ENCODE measurements at places on chromosomes 2 and 18.

DNA sequence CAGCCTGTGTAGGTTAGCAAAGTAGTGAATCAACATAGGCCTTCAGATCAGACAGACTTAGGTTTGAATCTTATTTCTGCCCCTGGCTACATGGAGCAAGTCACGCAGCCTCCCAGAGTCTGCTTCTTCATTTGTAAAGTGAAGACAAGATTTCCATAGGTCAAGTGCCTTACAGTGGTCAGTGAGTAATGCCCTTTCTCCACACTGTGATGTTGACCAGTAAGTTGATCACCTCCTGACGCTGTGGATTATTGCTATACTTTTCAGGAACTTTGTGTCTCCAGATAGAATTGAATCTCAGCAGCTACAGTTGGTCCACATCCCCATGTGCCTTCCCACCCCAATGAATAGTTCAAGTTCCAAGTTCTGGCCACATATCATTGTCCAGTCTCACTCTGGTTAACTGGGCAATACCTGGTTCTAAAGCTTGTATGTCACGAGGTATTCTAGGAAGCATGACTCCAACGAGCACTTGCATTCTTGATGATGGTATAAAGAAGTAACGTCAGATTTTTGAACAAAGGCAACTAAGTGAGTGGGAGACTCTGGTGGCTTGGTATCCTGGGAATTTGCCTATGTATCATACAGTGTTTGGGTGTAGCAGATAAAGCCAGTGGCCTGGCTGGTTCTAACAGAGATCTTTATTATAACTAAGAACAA is 2.1 kb upstream of the CLIP4 start:
- no peak for DNase-seq

- no peak for DNase-seq
Observed at GRCh38 chr2:65072181-65072970, 16.2 kb downstream of the CEP68 start.

DNA sequence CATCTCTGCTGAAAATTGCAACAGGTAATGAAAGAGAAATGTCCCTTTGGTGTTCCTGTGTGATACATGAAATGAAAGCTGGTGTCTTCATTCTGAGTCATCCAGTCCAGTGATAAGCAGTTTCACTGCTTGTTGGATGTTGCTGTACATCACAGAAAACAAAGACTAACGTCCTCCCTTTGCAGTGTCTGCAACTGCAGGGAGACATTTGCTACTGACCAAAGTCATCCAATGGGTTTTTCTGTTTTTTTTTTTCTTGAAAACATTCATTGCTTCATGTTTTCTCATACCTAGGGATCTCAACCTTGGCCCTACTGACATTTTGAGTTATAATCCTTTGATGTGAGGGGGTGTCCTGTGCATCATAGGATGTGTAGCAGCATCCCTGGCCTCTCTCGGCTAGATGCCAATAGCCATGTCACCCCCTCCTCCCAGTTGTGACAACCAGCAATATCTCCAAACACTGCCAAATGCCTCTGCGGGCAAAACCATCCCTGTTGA is 63.6 kb upstream of the FZD5 start:
- DNase-seq = no peak

GRCh38 chr2:63698786-63699548 is 110.2 kb downstream of the MDH1 start:
- no peak for DNase-seq

DNA sequence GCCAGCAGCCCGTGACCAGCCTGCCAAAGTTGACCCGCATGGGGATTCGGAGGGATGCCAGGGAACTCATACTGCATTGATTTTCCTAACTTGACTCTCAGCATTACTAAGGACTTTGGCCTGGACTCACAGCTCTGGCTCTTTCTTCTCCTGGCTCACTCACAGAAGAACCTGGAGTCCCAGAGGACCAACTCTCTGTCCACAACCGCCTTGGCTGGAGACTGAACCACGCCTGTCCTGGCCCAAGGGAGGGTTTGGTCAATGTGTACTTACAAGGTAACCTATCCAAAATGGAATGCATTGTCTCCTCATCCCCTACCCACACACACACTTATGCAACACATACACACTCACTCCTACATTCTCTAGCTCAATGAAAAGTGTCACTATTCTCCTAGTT is 135.6 kb upstream of the KLHL29 start:
- DNase-seq = no peak

DNA sequence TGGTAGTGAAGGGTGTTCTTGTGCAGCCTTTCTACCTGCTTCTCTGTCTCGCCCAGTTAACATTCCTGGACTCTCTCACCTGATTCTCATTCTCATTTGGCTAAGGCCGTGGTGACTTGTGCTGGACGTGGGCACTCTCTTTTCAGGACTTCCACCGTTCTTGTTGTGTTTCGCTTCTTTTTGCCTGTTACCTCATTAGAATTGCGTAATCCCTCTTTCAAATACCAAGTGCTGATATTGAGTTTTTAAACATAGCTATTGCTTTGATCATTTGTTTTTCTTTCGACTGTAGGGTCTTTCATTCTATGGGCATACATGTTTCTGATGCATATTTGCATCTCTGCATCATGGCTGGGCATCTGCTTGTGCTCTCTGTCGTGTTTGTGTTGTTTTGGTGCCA is 287.0 kb downstream of the ALPK2 start:
- DNase-seq = no peak

GRCh38 chr2:226832061-226832460 is 3.8 kb upstream of the RHBDD1 start:
- DNase-seq = no peak

GRCh38 chr18:63149302-63149587 is 170.3 kb downstream of the BCL2 start:
- no peak for DNase-seq

DNA sequence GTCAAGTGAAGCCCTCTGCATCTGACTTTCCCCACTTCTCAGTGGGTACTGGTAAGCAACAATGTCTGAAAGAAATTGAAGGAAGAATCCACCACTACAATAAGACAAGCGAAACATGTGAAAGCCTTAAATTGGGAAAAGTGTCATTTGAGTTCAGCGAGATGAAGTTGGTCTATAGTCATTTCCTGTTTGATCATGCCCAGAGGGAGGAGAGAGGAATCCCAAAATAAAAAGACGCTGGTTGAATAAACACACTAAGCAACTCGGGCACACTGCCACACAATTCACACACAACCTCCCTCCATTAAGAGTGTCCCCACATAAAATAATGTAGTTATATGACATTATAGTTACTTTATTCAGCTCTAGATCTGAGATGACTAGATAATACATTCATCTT is 166.1 kb downstream of the CBLN2 start:
- no peak for DNase-seq

- no peak for DNase-seq
Observed at GRCh38 chr2:237665713-237666143, 38.3 kb downstream of the LRRFIP1 start.

DNA sequence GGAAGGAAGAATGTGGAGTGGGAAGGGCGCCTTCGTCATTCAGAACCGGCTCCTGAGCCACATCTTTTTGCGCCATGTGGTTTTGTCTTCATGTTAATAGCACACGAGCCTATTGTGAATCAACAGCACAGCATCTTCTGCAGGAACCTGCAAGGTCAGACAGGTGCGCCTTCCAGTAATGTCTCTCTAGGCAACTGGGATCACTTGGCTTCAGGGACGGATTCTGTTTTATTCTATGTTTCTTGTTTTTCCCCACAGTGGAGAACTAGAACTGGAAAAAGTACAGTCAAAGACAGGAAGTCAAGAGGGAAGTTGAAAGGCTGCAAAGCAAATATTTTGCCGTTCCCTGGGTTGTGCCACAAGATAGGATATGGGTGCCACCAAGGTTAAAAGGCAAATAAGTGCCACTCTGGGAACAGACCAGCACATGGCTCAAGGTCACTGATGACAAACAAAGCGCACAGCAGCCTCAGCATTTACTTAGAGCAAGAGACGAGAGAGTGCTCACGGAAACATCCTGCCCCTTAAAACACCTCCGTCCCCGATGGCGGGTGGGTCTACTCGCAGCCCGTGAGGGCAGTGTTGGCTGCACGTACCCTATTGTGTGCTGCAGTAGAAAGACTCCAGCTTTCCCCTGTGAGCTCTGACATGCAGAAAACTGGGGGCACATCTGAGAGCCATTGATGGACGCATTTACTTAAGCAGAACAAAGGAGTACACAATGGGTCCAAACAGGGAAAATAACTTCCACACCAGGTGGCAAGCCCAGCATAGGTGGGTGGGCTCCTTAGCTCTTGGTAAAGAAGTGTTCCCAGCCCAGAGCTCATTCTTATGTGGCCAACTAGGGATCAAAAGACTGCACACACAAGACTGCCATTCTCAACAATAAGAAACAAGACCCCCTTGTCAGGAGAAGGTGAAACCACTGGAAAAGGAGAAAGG is 107.2 kb upstream of the PARD3B start:
- no peak for DNase-seq

DNA sequence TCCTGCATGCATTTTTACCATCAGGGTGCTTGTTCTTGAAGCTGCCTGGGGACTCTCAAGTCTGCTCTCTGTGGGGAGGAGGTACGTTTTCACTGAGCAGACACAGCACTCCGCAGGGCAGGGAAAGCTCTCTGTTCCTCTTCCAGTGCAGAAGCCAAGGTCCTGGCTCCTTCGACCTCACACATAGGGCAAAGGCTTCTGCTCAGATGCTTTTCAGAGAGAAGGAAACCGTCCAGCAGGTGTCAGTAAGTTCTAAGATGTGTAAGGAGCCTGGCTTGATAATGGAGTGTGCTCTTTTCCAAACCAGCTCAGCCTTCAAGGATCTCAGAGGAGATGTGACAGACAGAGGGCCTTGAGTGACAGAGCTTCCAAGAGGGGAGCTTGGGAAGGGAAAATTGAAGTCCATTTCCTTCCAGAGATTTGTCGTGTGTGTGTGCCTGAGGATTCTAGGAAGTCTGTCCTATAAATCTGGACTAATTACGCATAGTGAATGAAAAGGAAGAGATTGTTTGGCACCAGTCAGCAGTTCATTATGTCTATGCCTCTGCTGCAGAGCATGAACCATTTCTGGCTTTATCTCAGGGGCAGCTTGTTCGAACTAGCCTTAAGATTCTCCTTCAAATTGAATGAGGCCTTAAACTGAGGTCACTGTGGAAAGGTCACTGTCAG is 67.3 kb upstream of the UPP2 start:
- DNase-seq = no peak

DNA sequence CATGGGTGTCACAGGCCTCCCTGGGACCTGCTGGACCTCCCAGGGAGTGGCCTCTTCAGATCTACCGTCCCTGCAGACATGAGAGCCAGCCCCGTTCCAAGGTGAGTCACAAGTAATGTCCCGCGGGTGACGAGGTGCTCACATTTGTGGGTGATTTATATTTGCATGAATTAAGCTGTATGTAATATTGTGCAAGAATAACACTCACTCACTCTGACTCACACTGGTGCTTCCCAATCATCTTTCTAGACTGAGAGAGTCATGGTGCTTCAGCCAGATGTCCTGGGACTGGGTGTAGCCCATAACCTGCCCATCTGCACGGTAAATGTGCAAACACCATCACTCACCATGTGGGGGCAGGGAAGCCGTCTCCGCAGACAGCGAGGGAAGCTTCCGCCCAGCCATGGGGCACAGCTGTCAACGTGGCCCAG is 347.5 kb upstream of the SALL3 start:
- DNase-seq = no peak

- no peak for DNase-seq
Observed at GRCh38 chr2:119389615-119390306, 23.0 kb downstream of the DBI start.

- no peak for DNase-seq
Observed at GRCh38 chr2:151551556-151551955, 141.9 kb downstream of the RIF1 start.

- DNase-seq = no peak
Observed at GRCh38 chr2:103789381-103790095, 1027.7 kb downstream of the TMEM182 start.

- no peak for DNase-seq
Observed at GRCh38 chr2:105741174-105741573, 3.5 kb upstream of the NCK2 start.

- DNase-seq = no peak
Observed at GRCh38 chr2:130749641-130750040, 5.7 kb upstream of the AMER3 start.

- no peak for DNase-seq
Observed at GRCh38 chr2:32627441-32627813, 423 bp upstream of the TTC27 start.

DNA sequence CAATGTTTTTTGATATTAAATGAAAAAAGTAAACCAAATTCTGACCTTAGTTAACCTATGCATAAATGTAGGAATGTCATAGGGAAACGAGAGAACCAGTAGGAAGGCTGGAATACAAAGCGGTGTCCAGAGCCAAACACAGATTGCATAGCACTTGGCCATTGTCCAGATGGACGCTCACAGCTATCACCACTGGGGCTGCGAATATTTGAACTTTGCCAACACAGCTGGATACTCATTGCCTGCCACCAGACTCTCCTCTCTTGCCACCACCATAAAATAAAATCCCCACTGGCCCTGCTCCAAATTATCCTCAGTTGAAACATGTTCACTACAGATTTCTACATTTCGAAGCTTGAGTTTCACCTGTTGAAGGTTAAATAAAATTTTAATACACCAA is 159.3 kb upstream of the GULP1 start:
- no peak for DNase-seq

GRCh38 chr2:19332503-19332902 is 25.9 kb downstream of the OSR1 start:
- DNase-seq = no peak

- DNase-seq = no peak
Observed at GRCh38 chr2:21655136-21655535, 531.4 kb downstream of the TDRD15 start.

DNA sequence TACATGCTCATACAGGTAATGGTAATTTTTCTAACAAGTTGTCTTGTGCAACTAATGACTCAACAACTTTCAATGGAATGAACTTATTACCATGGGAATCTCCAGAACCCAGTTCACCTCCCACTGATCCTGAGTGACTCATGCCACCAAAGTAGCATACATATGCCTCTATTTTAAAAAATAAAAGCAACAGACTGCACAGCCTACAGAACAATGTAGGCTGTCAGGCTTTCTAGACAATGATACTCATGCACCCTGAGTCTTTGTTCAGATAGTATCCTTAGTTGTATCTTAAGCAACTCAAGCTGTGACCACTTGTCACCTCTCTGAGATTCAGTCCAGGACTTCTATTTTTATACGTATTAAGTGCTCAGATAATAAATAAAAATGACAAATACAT is 531.0 kb upstream of the SETBP1 start:
- no peak for DNase-seq

- no peak for DNase-seq
Observed at GRCh38 chr2:65922794-65923193, 490.4 kb upstream of the SPRED2 start.

DNA sequence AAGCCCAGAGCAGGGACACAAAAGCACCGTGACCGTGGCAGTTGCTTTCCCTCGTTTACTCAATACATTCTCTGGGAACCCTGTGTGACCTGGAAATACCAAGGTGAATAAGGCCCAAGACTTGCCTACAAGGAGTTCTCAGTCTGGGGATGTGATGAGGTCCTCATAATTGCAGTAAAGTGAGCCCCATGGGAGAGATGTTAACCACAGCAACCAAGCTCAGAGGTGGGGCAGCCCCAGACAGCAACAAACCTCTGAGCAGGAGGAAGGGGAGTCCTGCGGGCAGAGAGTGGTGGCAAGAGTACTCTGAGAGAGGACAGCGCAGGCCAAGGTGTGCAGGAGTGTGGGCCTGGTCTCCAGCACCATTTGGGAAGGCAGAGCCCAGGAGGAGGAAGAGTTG is 91.6 kb downstream of the TTC32 start:
- no peak for DNase-seq
